AG08396 (cell line): ENCODE measurements at places on chromosomes 16 and 17.

GRCh38 chr16:85491058-85491771 lies 121.9 kb upstream of the GSE1 start:
- DNase-seq = no peak

GRCh38 chr17:15262291-15263205 lies 2.6 kb downstream of the PMP22 start:
- DNase-seq = peak; percentile 92

- DNase-seq = no peak
Observed at GRCh38 chr16:71837150-71837549, 8.6 kb upstream of the ATXN1L start.

DNA sequence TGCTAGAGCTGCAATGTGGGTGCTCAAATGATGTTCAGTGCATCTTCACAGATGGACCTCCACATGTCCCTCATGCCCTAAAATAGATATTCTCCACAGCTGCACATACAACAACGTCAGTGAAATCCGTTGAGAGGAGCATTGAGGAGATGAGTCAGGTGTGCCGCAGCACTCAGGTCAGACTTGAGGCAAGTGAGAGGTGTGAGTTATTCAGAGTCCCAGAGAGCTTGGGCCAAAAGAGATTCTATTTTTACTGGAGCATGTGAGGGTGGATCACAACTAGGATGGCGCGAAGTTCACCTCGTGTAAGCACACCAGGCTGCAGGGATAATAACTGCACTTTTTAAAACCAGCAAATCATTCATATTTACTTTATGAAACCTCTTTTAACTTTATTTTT lies 645.3 kb downstream of the MAF start:
- DNase-seq = no peak
